ENCODE measurements at places on chromosomes 16 and 17. TPM values are rescaled to one million over a fixed set of nuclear protein-coding genes. Genes with fewer than 3 reads are reported as not detected.

Gene KRT40
- not detected for total RNA-seq

Gene CD300A
- not detected for total RNA-seq

Gene MMP15
- 41.2 TPM for total RNA-seq

Gene ADAD2
- 0.06 TPM for total RNA-seq

Gene BIRC5
- total RNA-seq, result 16.1 TPM
